Stimulated activated CD4-positive, alpha-beta T cell treated with anti-CD3 and anti-CD28 coated beads, Interleukin-1b, Interleukin-23, amount 100 ng/mL, for 4 hours (primary cell): ENCODE measurements at places on chromosomes 5 and 9.

DNA sequence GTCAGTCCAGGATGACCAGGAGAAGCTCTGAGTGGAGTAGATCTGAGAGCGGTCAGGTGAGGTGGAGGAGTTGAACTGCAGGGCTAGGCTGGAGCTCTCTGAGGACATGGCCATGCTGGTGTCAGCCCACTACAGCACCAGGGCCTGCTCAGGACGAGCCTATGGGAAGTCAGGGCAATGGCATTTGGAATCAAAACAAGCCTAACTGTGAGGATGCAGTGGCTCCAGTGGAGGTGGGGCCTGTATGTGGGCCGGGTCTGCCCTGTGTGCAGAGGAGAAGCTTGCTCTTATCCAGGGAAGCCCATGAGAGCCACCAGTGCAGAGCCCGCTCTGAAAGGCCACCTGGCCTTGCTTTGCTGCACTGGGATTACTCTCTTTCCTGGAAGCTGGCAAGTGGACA is 11.1 kb downstream of the CXCL14 start:
- DNase-seq, result no peak

GRCh38 chr5:120476063-120476462 is 12.0 kb downstream of the PRR16 start:
- no peak for DNase-seq

GRCh38 chr5:28165096-28165495 is 1126.7 kb upstream of the CDH9 start:
- no peak for DNase-seq

- no peak for DNase-seq
Observed at GRCh38 chr9:78714576-78714975, 417.7 kb downstream of the PSAT1 start.

- no peak for DNase-seq
Observed at GRCh38 chr5:72438141-72438540, 69.1 kb downstream of the ZNF366 start.

DNA sequence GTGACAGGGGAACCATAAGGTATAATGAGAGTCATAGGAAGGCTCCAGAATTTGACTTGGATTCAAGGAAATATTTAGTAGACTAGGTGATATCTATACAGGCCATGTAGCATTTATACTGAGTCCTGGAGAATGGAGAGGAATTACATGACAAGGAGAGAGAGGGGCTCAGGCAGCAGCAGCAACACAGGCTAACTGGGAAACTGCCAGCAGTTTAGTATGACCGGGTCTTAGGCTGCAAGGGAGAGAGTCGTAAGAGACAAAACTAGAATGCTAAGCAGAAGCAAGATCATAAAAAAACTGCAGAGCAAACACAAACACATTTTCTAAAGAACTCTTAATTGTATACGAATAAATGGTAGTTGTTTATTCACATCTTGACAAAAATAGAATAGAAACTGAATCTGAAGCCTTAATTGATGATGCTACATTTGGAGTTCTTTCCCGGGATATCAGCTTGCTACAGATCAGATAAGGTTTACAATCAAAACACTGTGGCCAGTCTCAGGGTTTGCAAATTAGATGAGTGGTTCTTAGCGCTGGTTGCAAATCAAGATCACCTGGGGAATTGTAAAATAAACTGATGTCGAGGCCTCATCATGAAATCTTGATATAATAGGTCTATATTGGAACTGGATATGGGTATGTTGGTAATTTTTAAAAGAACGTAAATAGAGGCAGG is 480.0 kb upstream of the C9orf72 start:
- DNase-seq, result no peak

DNA sequence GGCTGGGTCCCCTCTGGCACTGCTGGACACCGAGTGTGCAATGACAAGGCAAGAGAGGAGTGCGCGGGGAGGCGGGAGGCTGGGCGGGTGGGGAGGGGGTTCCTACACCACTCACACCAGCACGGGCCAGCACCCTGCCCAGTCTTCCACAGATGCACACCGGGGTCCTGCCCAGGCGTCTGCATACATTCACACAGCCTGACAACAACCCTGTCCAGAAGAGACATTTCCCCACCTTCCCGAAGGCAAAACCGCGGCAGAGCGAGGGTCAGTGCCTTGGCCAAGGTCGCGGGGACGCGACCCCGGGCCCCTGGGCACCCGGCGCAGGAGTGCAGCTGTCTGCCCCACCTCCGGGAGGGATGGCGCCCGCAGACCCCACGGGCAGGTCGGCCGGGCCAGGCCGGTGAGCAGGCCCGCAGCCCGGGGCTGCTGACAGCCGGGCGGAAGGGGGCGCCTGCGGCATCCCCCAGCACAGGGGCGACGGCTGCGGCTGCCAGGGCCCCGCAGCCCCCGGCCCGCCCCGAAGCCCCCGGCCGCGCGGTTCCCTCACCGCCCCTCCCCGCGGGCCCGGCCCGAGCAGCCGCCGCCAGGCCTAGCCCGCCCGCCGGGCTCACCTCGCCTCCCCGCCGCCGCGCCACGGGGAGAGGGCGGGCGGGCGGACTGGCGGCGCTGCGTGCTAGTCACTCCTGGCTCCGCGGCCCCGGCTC is 496 bp downstream of the MAPK9 start:
- peak; percentile 28 for DNase-seq

DNA sequence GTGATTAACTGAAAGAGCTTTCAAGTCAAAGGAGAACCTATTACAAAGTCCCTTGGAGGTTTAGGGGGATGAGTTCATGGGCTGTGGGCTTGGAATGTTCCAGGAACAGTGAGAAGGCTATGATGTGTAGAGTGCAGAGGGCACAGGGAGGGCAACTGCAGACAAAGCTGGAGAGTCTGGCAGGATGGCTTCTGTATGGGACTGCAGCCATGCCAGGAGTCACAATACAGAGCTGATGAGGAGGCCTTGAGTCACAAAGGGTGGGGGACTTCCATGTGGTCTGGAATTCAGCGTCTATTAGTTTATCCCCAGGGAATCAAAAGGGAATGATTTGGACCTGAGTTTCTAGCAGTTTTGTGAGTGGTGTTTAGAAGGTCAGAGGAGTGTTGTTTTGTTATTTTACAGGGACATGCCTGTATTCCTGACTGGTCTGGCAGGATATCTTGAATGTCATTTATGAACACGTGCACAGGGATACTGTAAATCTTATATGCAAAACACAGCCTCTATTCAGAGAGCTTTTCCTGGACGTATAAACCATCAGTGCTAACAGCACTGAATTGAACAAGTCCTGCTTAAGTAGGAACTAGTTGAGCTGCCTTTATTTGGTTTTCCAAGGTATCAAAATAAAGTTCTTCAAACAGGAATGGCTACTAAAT is 14.3 kb upstream of the TEK start:
- DNase-seq, result no peak

DNA sequence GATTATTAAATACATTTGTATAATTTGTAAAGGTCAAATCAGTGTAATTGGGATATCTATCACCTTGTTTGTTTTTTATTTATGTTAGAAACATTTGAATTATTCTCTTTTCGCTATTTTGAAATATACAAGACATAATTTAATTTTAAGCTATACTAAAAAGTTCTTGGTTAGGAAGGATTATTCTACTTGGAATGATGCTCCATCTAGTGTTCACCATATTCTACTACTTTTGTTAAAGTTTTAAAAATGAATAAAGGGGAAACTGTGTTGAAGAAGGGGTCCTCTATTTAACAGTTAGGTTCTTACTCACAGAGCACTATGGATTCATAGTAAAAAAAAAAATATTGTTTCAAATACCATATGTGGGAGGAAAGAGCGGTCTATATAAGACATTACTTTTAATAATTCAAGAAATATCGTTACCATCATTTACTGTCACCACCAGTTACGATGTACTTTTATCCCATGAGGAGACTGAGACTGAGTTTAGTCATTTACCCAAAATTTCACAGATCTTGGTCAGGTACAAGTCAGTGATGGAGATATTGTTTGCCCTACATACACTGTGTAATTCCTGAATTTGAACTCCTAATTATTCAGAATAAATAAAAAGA is 6.3 kb upstream of the STOM start:
- no peak for DNase-seq

GRCh38 chr9:136286987-136287379 is 16.9 kb downstream of the CCDC187 start:
- DNase-seq, result no peak

DNA sequence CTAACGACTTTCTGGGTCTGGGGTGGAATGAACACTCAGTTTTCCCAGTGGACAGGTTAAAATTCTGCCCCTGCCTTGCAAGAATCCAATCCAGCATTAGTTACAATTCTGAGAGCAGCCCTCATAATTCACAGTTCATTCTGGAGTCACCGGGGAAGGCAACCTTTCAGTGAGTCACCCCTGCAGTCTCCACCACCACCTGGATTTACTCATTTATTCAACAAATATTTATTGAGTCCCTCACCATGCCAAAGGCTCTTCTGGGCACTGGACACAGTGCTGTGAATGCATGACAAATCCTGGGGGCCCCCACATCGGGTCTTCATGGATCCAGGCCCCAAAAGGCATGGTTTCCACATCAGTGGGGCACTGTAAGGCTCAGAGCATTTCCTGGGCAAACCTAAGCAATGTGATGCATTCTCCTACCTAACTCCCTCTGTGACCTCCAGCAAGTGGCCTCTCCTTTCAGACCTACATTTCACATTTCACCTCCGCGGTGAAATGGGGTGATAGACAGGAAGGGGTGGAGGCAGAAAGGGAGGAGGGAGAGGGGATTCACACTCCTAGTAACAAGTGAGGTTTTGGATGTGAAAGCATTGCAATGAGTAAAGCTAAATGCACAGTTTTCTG is 6.4 kb upstream of the MSX2 start:
- no peak for DNase-seq

GRCh38 chr5:123066016-123066415 is 23.0 kb upstream of the PRDM6 start:
- DNase-seq, result no peak

DNA sequence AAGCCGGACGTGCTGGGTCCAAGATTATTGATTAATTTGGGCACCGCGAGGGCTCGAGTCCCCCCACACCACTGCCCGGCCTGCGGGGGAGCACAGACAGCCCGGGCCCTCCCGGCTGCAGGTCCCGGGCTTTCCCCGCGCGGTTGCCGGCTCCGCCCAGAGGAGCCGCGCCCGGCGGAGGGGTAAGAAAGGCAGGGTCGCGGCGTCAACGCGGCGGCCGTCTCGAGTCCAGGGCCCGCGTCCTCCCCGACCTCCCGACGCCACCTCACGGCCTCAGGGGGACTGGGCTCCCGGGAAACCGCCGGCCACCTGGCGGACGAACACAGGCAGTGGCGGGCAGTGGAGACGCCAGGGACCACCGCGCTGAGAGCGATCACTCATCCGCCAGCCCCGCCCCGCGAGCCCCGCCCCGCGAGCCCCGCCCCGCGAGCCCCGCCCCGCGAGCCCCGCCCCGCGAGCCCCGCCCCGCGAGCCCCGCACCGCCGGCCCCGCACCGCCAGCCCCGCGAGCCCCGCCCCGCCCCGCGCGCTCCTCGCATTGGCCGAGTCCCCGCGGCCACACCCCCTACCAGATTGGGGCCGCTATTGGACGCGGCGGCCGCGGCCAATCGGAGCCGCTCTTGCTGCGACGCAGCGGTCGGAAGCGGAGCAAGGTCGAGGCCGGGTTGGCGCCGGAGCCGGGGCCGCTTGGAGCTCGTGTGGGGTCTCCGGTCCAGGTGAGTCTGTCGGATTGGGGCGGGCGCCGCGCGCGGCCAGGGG is at the start of gene MRPL41:
Gene MRPL41, plus strand, starts transcription at position 616 of the 758 bp plus-strand sequence. CDS start 203 bp downstream, outside the sequence.
- peak; percentile 91 for DNase-seq

DNA sequence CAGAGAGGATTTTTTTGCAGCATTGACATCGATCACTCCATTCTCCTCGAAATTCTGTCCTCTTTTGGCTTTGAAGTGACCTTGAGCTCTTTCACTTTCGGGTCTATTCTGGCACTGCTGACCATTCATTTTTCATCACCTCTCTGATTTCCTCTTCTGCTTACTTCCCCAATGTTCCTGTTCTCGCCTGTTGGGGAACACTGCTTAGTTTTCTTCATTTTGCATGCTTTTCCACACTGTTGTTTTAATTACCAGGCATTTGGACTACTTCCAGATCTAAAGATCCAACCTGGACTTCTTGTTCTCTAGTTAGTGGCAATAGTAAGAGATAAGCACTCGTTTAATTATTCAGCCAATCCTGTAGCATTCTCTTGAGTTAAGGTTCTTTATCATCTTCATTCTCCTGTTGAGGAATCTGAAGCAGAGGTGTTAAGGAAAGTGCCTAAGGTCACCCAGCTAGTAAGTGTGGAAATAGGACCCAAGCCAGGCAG is 53.4 kb downstream of the MAN2A1 start:
- no peak for DNase-seq

DNA sequence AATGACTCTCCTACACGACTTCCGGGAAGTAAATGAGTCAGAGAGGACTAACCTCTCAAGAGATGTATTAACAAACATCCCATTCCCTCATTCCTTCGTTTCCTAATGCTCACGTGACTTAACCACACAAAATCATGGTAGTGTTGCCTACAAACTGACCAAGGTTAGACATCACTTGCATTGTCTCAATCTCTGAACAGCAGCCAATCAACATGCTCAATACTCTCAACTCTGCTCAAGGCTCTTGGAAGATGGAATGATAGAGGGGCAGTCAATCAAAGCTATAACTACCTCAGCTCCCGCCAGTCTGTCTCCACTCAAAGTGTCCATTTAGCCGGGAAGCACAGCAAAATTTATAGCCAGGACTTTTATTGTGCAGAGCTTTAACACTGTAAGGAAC is 143.8 kb upstream of the PIK3R1 start:
- DNase-seq, result no peak

DNA sequence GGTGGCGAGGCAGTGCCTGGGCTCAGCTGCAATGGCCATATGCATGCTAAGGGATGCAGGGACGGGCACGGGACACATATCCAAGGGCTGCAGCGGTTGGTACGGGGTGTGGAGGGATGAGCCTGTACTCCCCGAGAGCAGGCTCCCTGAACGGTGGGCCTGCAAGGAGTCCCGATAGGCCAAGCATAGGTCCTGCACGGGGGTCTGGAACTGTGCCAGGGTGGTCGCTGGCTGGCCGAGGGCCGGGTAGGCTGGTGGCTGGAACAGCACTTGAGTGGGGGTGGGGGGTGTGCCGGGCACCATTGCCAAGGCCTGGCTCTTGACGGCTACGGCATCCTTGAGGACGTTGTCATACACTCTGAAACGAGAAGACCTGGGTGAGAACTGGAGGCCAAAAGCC is 24.1 kb downstream of the FABP6 start:
- no peak for DNase-seq

DNA sequence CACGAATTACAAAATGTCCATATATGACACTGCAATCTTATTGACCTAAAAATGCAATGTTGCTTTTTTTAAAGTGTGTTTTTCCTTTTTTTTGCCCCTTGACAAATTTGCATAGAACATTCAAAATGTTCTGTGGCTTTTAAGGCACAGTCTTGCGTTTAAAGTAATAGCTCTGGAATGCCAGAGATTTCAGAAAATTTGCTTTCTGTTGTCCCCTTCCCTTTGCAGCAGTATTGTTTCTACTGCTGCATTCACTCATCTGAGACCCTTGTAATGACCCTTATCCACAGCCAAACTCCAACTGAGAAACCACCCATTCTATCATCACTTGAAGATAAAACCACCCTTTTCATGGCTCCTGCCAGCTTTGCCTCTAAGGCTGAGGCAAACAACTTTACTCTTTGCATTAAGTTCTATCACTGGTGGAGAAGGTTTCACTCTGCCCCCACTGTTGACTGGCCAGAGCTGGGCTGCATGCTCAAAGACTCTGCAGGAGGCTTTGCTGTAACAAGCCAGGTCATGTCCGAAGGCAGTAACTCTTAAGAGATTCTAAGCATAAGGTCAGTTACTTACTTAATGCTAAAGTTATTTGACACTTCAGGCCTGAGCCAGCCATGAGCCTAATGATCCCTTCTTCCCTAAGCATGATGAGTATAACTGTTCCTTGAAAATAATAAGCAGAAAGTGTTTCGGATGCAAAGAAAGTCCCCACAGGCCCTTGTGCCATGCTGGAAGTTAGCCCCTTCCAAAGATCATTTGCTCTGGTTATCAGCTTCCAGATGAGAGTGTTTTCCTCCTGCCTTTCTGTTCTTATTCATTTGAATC is 101.9 kb downstream of the CD180 start:
- no peak for DNase-seq
